ENCODE measurements at places on chromosomes 4 and X.

GRCh38 chrX:87571964-87572363, 54.4 kb downstream of the KLHL4 start:
- no peak for DNase-seq

GRCh38 chr4:117692538-117692937, 341.7 kb upstream of the NDST3 start:
- no peak for DNase-seq

- DNase-seq = peak; percentile 21
Measured at GRCh38 chrX:31580227-31580626, 508.4 kb upstream of the FTHL17 start.

DNA sequence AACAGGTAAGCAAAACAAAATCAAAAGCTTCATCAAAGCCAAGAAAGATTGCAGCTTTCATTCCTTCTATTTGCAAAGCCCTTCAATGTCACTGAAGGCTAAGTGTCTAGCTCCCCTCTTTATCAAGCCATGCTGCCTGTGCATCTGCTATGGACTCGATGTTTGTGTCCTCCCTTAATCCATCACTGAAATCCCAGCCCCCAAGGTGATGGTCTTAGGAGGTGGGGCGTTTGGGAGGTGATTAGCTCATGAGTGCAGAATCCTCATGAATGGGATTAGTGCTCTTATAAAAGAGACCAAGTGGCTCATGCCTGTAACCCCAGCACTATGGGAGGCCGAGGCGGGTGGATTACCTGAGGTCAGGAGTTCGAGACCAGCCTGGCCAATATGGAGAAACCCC, 6.9 kb upstream of the TRIM2 start:
- DNase-seq = no peak

- no peak for DNase-seq
Measured at GRCh38 chr4:114038762-114039387, 59.4 kb upstream of the ARSJ start.

DNA sequence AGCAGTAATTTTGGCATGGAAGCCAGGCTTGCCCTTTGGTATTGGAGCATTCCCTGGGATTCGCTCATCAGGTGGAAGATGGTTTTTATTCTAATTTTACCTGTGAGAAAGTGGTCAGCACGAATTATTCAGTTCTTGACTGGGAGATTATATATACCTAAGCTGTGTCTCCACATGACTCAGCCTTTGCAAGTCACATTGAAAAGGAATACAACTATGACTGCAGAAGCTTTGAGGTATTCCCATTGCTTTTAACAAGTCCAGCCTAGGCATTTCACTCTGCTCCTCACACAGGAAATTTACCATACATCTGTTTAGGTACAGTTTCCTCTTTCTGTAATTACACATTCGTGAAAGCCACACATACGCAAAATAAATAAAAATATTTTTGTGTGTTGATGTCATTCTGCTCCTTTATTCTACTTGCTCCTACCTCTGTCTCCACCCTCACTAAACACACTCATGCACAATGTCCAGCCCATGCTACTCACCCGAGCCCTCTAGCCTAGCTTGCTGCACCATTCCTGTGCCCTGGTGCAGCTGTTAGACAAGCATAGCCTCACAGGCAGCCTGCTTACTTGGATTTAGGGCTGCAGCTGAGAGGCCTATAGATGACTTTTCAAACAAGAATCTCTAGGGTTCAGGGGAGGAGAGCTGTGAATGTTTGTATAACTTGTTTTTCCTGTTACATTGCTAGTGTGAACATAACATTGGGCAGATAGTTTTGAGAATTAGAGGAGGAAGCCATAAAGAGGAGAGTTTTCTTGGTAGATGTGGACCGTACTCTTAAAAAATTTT, 504.4 kb upstream of the FAT1 start:
- no peak for DNase-seq

DNA sequence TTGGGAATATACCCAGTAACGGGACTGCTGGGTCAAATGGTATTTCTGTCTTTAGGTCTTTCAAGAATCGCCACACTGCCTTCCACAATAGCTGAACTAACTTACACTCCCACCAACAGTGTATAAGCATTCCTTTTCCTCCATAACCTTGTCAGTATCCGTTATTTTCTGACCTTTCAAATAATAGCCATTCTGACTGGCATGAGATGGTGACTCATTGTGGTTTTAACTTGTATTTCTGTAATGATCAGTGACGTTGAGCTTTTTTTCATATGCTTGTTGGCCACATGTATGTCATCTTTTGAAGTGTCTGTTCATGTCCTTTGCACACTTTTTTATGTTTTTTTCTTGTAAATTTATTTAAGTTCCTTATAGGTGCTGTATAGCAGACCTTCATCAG, 81.2 kb downstream of the ADAM29 start:
- no peak for DNase-seq

GRCh38 chr4:101833480-101833879, 43.0 kb downstream of the BANK1 start:
- no peak for DNase-seq

DNA sequence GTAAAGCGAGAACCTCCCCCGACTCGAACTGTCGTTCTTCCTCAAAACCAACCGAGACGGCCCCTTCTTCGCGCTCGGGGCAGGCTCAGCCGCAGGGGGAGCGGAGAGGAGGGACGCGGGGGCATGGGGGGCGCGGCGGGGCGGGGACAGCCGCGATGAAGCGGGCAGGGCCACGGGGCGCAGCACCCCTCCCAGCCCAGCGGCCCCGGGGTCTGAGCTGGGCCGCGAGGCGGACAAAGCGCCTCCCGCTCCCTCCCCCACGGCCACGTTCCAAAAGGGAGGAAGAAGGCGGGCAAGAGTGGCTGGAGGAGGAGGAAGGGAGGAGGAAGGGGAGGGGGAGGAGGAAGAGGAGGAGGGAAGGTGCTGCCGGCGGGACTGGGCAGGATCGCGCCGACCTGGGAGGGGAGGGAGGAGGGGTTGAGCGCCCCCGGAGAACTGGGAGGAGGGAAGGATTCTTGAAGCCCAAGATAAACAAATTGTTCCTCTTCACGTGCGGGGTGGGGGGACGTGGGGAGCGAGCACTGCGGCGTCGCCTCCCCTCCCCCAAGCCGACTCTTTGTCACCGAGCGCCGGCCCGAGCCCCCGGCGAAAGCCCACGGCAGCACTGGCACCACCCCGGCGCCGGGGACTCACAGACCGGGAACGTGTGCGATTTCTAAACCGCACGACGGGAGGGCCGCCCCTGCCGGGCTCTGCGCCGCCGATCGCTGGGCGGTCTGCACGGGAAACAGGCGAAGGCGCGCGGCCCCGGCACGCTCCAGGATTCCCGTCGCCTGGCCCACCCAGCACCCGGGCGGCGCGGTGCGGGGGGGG, 2.9 kb downstream of the MAML3 start:
- peak; percentile 67 for DNase-seq

GRCh38 chrX:14528629-14529289, 577 bp upstream of the GLRA2 start:
- peak; percentile 46 for DNase-seq

- no peak for DNase-seq
Measured at GRCh38 chr4:117575850-117576249, 458.4 kb upstream of the NDST3 start.

DNA sequence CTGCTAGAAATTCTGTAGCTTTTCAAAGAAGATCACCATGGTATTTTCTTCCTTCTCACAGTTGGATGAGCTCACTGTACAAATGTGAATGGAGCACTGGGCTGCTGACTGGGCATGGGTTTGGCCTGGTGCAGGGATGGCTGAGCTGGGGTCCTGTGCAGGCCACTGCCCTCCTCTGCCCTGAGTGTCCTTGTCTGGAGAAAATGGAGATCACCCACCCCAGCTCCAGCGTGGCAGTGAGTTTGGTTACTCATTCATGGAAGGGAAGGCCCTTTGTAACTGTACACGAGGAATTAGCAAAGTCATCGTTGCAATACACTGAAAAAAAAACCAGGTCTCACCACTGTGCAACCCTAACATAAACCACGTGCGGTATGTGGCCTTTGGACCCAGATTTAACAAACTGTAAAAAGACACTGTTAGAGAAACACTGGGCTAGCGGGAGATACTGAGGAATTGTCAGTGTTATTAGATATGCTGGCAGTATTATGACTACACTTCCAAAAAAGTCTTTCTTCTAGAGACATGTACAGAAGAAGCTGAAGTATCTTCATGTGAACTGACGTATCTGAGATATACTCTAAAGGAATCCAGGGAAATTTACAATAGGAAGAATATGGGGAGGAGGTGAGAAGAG, 16.1 kb upstream of the TBC1D14 start:
- DNase-seq = no peak

- no peak for DNase-seq
Measured at GRCh38 chrX:40237731-40238178, 140.0 kb upstream of the BCOR start.

- no peak for DNase-seq
Measured at GRCh38 chrX:24369816-24370215, 9.4 kb downstream of the SUPT20HL1 start.

DNA sequence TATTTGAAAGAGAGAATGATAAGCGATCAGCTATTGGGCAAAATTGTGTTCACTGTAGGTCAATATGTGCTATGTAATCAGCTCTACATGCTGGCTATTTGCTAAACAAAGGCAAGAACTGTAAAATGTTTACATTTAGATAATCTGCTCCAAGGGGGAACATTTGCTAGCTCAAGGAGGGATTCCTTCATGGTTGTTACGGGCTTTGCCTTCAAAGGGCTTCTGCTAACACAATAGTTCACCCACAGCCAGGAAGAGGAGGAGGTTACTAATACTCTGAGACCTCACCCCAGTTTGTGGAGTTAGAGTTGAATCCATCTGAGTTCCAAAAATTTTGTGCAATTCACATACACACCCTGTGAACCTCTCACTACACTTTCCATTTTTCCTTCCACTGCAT, 107.6 kb upstream of the BMP3 start:
- no peak for DNase-seq

Measured in HEK293T (cell line).